Stimulated activated naive CD4-positive, alpha-beta T cell treated with Interleukin-2 at 50 U/mL for 16 hours (primary cell): ENCODE measurements at places on chromosomes 4 and X.

- DNase-seq, result no peak
Measured at GRCh38 chr4:113384600-113384999, 335.1 kb downstream of the ANK2 start.

GRCh38 chr4:70120323-70120722 lies 33.7 kb upstream of the PRR27 start:
- DNase-seq, result no peak

GRCh38 chrX:42375086-42375485 lies 402.9 kb downstream of the PPP1R2C start:
- DNase-seq, result no peak

- no peak for DNase-seq
Measured at GRCh38 chr4:31058656-31059055, 338.5 kb downstream of the PCDH7 start.

GRCh38 chr4:153332936-153333335 lies 11.6 kb upstream of the MND1 start:
- DNase-seq, result no peak

- DNase-seq, result no peak
Measured at GRCh38 chr4:15327311-15328298, 100.2 kb upstream of the C1QTNF7 start.

- DNase-seq, result no peak
Measured at GRCh38 chr4:7342223-7343080, 92.3 kb downstream of the PSAPL1 start.

GRCh38 chrX:99973572-99974226 lies 436.4 kb downstream of the PCDH19 start:
- no peak for DNase-seq

DNA sequence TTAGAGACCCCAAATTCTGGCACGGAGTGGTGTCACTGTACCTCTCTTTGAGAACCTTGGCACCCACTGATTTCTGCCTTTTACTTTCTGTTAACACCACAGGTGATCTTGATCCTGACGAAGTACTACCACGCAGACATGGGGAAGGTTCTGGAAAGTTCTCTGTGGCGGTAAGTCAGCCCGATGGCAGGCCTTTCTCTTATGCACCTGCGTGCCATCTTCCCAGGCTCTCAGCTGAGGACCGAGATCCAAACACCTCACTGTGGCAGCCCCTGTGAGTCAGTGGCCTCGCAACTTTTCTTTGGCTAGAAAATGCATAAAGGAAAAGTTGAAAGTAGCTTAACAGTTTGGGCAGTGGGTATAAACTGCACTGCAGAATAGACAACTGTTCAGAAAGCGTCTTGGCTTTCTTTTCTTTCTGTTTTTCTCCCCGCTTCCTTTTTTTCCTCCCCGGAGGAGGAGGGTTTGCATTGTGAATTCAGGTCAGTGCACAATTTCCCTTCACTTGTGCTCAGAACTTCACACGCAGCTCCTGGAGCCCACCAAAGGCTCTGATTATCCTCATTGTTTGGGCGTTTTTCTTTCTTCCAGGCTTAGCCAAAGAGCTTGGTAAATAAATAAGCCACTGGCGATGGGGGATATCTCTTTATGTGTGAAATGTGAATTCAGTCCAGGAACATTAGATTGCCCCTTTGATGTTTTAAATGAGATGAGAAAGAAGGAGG lies 38.4 kb downstream of the PSAPL1 start:
- DNase-seq, result no peak

DNA sequence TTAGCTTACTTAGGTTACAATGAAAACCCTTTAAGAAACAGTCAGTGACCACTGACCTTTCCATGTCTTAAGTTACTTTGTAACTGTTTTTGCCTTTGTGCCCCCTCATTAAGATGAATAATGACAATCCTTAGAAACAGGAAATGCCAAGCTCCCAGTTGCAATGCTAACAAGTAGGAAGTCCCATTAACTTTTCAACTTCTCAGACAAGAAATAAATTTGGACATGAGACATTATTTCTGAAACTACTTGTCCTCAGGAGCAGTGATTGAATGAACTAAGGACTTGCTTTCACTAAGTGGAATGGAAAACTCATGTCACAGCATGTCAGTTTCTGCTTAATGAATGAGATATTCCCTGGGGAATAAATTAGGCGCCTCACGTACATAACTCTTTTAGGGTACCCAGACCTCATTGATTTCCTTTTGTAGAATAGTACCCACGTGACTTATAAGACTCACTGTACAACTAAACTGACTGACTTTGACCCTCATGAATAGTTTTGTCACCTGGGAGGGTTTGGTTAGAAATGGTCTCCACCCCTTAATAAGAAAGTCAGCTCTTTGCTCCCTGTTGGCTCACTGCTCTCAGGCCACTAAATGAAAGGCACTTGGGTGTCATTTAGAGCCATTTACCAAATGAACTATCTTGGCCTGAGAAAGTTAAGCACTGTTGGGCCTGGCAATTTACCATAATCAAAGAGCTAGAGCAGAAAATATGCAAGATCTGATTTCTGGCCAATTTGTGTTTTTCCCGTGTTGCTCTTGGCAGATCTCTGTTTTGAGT lies 383.9 kb downstream of the RPA4 start:
- no peak for DNase-seq
